ENCODE measurements at places on chromosomes 11 and 22.

DNA sequence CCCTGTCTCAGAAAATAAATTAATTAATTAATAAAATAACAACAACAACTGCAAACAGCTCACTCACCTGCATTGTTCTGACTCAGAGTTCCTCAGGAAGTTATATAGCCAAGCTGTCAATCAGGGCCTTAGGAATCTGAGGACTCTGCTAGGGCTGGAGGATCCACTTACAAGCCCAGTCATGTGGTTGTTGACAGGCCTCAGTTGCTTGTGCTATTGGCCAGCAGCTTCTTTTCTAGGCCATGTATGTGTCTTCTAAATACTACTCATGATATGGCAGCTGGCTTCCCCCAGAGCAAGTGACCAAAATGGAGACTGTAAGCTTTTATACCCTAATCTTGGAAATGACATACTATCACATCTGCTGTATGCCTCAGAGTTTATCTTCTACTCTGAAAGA lies 20.8 kb upstream of the ATP5MG start:
- DNase-seq = no peak

DNA sequence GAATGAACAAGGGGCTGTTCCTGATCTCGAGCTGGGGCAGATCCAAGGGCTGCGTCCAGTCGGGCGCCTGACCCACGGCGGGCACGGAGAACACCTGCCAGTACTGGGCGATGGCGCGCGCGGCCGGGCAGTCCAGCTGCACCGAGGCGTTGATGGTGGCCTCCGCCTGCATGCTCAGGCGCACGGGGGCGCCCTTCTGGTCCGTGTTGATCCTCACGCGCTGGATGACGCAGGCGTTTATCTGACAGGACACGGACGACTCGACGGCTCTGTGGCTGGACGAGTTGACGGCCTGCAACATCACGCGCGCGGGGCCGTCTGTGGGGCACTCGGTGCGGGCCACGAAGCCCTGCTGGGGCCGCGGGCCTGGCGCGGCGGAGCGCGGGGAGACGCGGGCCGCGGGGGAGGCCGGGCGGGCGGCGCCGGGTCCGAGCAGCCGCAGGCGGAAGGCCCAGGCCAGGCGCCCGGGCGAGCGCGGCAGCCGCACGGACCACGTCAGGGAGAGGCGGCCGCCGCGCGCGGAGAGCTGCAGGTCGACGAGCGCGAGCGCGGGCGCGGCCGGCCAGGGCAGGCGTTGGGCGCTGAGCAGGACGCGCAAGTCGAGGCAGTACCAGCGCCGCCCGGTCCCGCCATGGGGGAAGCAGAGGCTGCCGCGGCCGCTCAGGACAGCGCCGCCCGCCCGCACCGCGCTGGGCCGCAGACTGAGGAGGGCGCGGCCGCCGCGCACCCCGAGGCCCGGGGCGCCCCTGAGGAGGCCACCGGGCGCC lies 511 bp downstream of the PKDREJ start:
- peak; percentile 67 for DNase-seq

DNA sequence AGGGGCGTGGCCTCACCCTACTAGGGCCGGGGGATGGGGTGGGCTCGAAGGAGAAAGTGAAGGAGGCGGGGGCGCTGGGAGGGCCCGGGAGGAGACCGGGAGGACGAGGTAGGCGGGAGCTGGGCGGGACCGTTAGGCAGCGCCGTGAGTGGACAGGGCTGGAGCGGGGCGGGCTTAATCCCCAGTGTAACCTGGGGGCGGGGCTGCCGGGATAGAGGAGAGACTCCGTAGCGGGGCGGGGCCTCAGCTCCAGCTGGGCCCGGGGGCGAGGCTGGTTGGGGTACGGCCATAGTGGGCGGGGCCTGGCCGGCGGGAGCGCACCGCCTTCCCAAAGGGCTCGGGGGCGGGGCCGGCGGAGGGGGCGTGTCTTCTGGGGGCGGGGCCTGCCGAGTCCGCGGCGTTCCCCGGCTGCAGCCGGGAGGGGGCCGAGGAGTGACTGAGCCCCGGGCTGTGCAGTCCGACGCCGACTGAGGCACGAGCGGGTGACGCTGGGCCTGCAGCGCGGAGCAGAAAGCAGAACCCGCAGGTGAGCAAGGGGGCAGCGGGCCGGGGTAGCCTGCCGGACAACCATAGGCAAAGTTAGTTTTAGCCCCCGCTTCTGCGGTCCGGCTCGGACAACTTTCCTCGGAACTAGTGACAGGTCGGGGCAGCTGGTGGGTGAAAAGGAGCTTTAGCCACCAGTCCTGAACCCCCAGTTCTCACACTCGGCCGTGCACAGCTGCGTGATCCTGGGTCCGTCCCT lies at the start of gene CD82:
CD82 (plus strand) TSS at position 453 of the 742 bp plus-strand sequence. CDS start 29,000 bp downstream, outside the sequence.
- peak; percentile 100 for DNase-seq

- no peak for DNase-seq
Measured at GRCh38 chr22:42891696-42892095, 34.6 kb upstream of the ARFGAP3 start.

GRCh38 chr11:45899086-45899447 lies 8.0 kb downstream of the FREY1 start:
- DNase-seq = no peak

GRCh38 chr22:24836282-24836681 lies 30.3 kb downstream of the SGSM1 start:
- no peak for DNase-seq

DNA sequence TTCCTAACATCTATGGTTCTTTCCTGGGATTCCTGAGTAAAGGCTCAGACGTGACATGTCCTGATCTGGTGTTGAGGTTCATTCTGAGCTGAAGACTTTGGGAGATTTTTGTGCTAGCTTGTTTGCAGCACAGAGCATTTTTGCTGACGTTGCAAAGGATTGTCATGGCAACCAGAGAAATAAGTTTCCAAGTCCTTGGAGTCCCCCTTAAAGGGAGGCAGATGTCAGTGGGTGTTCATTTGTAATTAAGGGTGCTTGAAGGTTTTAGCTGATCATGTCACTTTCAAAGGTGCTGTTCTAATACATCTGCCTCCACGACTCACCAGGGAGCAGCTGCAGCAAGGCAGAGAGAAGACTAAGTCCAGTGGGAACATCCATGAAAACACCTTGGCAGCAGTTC lies 5.4 kb upstream of the SYN3 start:
- DNase-seq = no peak

DNA sequence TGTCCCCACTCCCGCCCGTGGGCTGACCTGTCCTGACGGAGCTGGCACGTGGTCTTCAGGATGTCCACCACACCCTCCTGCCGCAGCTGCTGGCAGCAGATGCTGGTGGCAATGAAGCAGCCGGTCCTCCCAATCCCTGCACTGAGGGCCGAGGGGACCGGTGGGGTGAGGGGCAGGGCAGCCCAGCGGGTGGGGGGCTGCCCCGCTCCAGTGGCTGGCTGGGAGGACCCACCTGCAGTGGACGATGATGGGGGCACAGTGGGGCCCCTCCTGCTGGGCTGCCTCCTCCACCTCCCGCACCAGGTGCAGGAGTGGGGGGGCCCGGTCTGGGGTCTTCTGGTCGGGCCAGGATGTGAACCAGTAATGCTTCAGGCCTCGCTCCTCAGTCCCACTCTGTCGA lies 3.4 kb upstream of the IGSF22 start:
- DNase-seq = no peak

DNA sequence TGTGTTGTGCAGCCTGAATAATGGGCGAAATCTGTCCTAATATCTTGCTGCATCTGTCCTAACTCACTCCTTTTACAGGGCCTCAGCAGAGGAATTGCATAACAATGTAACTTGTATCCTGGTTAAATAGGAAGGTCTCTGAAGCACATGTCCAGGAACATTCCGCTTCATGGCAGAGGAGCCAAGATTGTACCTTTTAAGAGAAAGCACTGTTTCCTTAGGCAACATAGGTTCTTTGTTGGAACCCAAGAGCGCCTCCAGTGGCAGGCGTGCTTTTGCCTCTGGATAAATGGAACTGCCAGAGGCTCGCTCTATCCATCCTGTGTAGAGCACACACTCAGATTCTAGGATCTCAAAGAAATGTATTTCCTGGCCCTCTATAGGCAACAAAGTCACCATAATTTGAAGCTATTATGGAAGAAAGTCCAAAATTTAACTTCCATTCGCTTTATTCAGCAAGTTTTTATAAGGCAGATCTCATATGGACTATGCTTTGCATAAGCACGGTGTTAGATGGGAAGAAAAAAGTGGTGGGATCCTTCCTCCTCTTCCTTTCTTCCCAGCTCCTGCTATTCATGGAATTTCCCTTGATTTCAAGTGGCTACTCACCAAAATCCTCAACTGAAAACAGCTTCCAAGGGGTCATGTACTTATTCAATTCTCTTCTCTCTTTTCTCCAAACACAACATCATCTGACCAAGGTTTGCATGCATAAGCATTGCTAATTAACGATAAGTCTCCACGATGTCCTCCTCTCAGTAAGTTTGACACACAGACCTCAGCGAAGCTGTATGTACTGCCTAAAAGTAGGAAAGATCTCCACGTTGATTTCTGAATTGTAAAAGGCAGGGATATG lies at the start of gene BLID:
BLID (minus strand) TSS at position 692 of the 856 bp plus-strand sequence; CDS start at position 399, 293 bp downstream.
- peak; percentile 11 for DNase-seq

- no peak for DNase-seq
Measured at GRCh38 chr11:3090096-3090901, 33.1 kb upstream of the CARS1 start.

- no peak for DNase-seq
Measured at GRCh38 chr22:46281866-46282678, 14.3 kb downstream of the TTC38 start.

DNA sequence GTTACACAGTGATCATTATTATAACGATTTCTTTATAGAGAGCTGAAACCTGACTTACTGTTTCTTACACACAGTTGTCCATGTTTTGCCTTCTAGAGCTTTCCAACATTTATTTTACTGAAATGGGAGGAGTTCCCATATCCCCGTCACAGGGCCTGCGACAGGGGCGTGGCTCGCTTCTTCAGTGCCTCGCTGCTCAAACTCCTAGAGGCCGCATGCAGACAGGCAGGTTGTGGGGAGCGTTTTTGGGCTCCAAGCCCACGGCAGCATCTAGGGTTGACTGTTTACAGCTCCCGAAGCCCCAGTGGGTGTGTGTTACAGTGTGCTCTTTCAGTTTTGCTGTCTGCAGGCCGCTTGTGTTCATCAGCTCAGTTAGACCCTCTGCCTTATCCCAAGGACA lies 12.7 kb upstream of the AMOTL1 start:
- DNase-seq = no peak

DNA sequence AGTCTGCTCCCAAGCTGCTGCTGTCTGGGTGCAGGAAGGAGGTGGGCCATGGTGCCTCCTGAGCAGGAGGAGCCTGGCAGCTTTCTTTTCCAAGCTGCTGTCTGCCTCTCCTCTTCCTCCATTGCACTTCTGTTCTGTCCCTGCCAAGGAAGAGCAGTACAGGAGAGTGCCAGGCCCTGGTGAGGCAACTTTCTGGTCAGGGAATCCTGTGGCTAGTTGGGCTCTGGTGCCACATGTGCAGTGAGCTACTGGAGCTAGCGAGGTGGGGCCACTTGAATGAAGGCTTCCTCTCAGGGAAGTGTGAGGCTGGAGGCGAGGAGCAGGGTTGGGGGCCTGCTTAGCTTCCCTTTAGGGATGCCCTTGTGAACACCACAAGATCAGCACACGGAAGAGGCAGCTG lies 90.0 kb downstream of the TSPAN18 start:
- DNase-seq = no peak

DNA sequence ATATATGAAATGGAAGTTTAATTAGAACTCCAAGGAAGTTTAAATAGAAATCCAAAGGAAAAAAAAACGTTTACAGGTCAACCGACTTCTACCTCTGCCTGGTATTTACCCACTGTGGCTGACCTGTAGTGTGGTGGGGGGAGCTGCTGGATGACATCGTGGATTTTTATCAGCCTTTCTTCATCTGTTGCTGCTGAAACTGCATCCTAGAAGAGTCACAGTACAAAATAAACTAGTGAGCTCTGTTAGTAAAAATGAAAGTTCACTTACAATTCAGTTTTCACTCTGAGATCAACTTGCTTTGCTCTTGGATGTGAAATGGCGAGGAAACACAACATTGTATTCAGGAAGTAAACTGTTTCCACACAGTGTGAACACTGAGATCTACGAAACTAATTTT lies 43.2 kb upstream of the TP53AIP1 start:
- no peak for DNase-seq

DNA sequence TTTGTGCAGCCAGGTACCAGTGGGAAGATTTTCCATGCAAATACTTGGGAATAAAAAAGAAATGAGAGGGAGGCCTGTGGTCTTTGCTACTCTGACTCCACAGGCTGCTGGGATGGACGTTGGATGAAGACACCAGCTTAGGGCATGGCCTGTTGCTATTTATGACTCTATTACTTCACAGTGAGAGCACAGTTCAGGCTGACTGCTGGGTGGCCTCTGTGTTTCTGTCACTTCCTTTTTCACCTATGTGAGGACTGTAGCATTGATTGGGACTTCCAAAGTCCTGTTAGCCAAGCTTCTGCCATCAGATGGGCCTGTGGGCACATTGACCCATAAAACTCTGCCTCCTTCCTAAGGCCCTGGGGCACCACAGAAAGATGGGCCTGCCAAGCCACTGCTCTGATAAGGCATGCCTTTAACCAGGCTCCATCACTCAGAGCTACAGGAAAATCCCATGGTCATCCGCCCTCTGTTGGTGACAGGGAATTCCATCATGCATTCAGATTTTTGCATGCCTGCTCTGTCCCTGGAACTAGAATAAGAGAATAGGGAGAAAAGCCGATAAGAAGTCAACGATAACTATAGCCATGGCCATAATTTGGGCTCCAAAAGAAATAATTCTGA lies 64.6 kb downstream of the KCNJ1 start:
- no peak for DNase-seq

GRCh38 chr11:94519478-94520084 lies 7.3 kb downstream of the C11orf97 start:
- no peak for DNase-seq

GRCh38 chr11:132579634-132580327 lies 952.5 kb downstream of the OPCML start:
- DNase-seq = no peak

DNA sequence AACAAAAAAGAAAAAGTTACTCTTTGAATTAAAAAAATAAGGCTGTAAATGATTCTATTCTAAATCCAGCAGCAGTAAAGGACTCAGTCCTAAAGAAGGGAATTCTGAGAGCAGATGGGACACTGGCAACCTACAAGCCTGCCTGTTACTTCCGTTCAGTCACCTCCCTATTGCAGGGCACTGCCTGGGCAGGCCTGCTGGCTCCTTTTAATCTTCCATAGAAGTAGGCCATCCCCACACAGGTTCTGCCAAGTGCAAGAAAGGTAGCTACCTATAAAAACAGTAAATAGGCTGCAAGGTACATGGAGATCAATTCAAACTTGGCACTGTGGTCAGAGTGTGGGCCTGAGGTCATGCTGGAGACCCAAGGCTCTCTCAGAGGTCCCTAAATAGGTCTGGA lies 136.4 kb downstream of the TRIM44 start:
- no peak for DNase-seq

GRCh38 chr11:44493383-44493782 lies 72.1 kb upstream of the CD82 start:
- DNase-seq = no peak

GRCh38 chr22:29030016-29030617 lies 31.5 kb downstream of the C22orf31 start:
- no peak for DNase-seq

GRCh38 chr11:10303558-10304363 lies 1.1 kb upstream of the ADM start:
- DNase-seq = peak; percentile 71

GRCh38 chr22:23452231-23453010 lies 127.7 kb downstream of the IGLL1 start:
- no peak for DNase-seq

Measured in left colon (tissue), 2 donors.